Ascending aorta (tissue), 2 donors: ENCODE measurements at places on chromosomes 3 and 15.

DNA sequence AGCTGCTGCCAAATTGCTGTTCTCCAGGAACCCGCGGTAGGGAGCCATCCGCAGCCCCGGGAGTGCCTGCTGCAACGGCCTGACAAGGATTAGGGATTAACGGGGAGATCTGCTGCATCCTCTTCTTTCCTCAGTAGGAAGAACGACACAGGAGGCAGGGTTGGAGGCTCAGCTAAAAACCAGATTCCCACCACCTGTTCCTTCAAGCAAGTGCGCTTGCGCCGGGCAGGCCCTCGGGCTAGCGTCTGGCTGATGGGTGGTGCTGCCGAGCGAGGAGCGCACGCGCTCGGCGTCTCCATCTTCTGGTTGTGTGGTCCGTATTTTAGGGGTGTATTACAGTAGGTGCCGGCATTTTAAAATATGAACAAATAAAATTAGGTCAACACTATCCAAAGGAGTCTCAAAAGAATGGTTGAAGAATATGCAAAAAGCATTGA, 25.4 kb upstream of the SLC25A26 start:
- H3K27me3 ChIP-seq: no peaks in the 10 kb centered on the region
- peak overlapping the region; percentile 30 for H3K4me3 ChIP-seq
- no peaks in the 10 kb centered on the region for H3K4me1 ChIP-seq

DNA sequence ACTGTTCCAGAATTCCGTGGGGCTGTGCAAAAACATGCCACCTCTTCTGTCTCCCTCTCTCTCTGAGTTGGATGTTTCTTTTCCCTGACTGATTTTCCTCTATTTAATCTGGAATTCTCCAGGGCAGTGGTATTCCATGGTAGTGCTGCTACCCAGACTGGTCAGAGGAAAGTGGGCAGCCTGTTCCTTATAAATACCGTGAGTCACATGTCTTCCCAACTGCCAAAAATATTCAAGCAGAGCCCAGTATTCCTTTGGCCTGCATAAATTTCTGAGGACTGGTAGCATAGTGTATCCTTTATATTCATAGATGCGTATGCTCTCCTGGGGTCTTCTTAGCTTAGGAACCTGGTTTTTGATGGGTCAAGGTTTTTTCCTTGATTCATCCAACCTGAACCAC, 40.9 kb downstream of the CEMIP start:
- peak overlapping the region; percentile 71 for H3K27ac ChIP-seq
- peak; percentile 39 for DNase-seq
- no peaks in the 10 kb centered on the region for H3K36me3 ChIP-seq
- no peak overlapping the region for H3K4me3 ChIP-seq
- peaks cover 27% of the 10 kb centered on the region for H3K4me1 ChIP-seq

DNA sequence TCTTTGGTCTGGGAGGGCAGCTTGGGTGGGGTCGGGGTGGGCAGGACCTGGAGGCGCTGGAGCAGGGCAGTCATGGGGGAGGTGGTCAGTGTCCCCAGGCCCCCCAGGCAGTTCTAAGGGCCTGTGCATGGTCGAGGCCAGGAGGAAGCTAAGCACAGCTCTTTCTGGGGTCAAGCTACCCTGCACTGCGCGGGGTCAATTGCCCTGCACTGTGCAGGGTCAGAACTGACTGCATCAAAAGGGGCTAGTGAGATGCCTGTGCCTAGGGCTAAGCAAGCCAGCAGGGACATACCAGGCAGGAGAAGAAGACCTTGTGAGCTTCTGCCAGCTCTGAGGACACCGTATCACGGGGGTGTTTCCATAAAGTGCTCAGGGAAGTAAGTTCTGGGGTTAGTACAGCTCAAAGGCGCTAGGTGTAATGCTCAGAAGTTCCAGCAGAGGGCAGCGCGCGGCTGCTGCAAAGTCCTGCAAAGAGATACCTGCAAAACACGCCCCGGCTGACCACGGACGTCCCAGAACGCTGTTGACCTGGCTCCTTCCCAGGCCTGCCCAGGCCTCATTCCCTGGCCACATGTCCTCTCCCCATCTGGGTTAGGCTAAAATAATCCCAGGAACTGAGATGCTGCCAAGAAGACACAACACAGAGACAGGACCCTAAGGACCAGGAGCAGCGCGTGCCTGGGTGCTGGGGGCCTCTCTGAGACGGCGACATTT, 18.8 kb upstream of the IQSEC1 start:
- H3K27me3 ChIP-seq: no peaks in the 10 kb centered on the region
- peak overlapping the region; percentile 23 for H3K4me3 ChIP-seq
- H3K27ac ChIP-seq: no peak overlapping the region
- H3K4me1 ChIP-seq: no peaks in the 10 kb centered on the region
- DNase-seq: peak; percentile 90

GRCh38 chr3:116103868-116104530, 341.3 kb downstream of the LSAMP start:
- no peak overlapping the region for H3K4me3 ChIP-seq
- no peaks in the 10 kb centered on the region for H3K27me3 ChIP-seq
- no peak overlapping the region for H3K27ac ChIP-seq
- no peaks in the 10 kb centered on the region for H3K36me3 ChIP-seq
